GM23338 (cell line): ENCODE measurements at places on chromosomes 3 and 15. TPM values are rescaled to one million over a fixed set of nuclear protein-coding genes. Genes with fewer than 3 reads are reported as not detected.

DNA sequence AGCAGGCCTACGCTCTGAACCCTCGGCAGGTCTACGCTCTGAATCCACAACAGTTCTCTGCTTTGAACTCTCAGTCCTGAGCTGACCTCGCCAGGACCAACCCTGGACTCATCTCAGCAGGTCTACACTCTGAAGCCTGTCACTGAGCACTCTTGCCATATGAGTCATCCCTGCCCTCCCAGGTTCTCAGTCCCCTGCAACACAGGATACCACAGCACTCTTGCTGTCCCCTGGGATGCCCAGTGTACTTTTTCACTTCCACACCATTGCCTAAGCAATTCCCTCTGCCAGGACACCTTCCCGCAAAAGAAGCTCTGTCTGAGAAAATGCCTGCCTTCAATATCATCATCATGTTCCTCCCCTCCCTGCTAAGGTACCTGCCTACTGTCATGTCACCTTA, 42.0 kb downstream of the NUP210 start:
- no peak for DNase-seq

PLA2G4E gene
- not detected in 2 replicates for polyA plus RNA-seq

CCDC51 gene
- 20.8 and 22.2 TPM in 2 replicates for polyA plus RNA-seq

- DNase-seq = no peak
Measured at GRCh38 chr15:85094685-85095084, 113.0 kb downstream of the PDE8A start.

THRB gene
- 1.3 and 1.7 TPM in 2 replicates for polyA plus RNA-seq

DNA sequence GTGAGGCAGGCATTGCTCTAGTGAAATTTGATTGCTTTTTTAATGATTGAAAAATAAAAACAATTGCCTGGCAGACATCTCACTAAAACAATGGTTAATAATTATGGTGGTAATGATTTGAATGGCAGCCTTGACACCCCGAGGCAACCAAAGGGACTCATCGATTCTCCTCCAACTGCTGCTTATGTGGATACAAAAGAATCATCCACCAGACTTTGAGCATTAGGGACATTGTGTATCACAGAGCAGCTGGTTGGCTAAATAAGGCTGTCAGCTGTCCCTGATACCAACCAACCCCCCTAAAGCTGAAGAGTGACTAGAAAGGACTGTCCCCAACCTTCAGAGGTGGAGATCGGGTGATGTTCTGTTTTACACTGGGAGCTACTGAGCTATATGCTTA, 1.7 kb upstream of the CD47 start:
- DNase-seq = no peak

DNA sequence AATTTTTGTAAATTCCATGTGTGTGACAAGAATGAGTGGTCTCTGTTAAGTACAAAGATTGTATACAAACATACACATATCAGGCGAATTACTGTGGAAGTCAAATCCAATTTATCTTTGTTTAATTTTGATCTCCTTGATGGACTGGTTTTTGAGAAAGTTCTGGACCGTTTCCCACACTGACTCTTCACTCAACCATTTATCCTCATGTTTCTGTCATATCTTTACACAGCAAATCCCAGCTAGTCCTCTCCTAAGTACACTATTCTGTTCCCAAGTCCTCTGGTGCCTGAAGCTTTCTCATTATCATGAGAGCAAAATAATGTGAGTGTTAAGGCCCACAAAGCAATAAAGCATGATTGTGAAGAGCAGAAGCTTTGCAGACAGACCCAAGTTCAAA, 189.9 kb downstream of the WNT5A start:
- DNase-seq = no peak

KY gene
- polyA plus RNA-seq = not detected in 2 replicates

GRCh38 chr3:188316021-188316722, 162.2 kb downstream of the LPP start:
- DNase-seq = no peak

DNA sequence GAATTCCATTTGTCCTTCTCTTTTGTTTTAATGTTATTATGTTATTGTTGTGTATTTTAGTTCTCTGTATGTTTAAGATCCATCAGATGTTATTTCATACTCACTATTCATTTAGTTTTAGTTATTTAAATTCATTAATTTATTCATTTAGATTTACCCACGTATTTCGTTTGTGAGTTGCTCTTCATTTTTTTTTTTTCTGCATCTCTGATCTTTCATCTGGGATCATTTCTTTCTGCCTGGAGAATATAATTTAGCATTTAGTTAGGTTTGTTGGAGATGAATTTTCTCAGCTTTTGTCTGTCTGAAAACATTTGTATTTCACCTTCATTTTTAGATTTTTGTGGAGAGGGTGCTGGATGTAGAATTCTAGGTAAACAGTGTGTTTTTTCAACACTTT, 12.9 kb downstream of the NEO1 start:
- no peak for DNase-seq
